ENCODE measurements at places on chromosomes 5 and 9. TPM values are rescaled to one million over a fixed set of nuclear protein-coding genes. Genes with fewer than 3 reads are reported as not detected.

DNA sequence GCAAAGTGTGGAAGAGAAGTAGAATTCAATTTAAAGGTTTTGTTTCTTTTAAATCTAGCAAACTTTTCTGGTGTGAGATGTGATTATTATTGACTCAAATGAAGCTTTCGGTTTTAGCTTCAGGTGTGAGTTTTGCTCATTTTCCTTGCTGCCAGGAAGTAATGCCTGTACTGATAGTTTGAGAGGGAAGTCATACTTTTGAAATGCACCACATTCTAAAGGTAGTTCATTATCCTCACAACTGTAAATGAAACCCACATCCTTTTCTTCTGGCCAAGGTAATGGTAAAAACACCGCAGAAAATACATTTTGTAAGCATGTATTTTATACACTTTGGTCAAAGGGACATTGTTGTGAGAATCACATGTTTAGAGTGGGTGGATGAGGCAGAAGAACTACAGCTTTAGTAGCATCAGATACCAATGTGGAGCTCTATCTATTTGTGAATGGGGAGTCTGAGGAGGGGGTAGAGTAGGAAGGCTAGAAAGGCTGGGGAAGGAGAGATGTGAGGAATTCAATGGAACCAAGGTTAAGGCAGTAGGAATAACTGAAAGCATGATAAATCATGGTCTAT is 167.0 kb upstream of the CDKN2B start:
- no peak for DNase-seq

DNA sequence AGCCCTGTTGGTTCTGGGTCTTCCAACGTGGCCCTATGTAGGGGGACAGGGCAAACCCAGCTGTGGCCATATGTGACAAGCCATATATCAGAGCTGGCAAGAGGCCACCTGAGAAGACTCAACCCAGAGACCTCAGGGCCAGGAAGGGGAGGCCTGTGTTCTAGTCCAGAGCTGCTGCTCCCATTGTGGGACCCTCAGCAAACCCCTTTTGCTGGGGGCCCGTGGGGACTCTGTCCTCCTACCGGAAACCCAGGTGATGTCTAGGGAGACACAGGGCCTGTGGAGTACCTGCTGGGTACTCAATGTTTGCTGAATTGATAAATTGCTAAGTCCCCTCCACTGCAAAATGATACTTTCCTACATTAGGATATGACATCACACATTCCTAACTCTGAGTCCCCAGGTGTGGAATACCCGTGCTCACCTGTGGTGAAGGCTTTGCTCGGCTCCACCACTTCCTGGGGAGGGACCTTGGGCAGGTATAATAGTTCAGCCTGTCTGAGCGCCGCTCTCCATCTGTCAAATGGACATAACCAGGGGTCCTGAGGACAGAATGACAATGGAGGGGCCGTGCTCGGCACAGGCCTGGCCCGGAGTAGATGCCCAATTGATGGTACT is 38.4 kb upstream of the ASS1 start:
- no peak for DNase-seq

DNA sequence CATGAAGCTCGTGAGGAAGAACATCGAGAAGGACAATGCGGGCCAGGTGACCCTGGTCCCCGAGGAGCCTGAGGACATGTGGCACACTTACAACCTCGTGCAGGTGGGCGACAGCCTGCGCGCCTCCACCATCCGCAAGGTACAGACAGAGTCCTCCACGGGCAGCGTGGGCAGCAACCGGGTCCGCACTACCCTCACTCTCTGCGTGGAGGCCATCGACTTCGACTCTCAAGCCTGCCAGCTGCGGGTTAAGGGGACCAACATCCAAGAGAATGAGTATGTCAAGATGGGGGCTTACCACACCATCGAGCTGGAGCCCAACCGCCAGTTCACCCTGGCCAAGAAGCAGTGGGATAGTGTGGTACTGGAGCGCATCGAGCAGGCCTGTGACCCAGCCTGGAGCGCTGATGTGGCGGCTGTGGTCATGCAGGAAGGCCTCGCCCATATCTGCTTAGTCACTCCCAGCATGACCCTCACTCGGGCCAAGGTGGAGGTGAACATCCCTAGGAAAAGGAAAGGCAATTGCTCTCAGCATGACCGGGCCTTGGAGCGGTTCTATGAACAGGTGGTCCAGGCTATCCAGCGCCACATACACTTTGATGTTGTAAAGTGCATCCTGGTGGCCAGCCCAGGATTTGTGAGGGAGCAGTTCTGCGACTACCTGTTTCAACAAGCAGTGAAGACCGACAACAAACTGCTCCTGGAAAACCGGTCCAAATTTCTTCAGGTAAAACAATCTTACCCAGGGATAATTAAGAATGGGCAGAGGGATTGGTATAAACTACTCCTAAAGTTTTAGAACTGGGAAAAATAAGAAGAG is 12.9 kb downstream of the ITGA1 start:
- no peak for DNase-seq

Gene FNIP1
- 15.6 TPM for total RNA-seq

GRCh38 chr9:122090287-122090883 is 2.7 kb downstream of the TTLL11 start:
- DNase-seq = no peak

DNA sequence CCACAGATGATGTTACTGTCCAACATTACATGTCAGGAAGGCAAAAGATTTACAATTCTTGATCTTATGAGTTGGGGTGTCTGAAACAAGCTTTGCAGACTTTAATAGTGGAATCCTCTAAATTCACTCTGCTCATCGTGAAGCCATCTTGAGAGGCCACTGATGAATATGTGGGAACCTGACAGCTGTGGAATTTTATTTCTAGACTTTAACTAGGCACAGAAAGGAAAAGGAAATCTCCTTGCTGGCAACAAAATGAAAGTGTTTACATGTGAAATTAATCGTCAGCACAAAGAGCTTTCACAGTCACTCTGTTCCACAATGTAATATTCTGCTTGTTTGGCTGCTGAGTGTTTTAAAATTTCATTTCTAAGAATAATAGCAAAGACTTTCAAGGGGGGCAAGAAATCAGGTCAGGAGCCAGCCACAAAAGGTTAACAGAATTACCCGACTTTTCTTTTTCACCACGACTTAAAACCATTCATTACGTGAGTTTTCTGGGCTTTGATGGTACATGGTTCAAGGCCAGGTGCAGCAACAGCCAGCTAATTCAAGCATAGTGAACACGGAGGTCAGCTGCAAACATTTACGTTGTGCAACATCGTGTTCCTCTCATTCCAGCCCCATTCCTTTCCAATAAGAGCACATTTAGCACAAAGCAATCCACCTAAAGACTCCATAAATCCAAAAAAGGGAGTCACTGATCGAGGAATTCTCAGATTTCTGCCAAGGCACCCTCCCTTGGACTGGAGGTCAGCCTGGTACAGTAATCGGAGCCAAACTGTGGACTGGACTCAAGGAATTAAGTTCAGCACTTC is 14.6 kb downstream of the NREP start:
- no peak for DNase-seq
